T-helper 2 cell (primary cell): ENCODE measurements at places on chromosomes 7 and 10.

- DNase-seq, result no peak
Measured at GRCh38 chr7:51012569-51013217, 230.0 kb upstream of the GRB10 start.

DNA sequence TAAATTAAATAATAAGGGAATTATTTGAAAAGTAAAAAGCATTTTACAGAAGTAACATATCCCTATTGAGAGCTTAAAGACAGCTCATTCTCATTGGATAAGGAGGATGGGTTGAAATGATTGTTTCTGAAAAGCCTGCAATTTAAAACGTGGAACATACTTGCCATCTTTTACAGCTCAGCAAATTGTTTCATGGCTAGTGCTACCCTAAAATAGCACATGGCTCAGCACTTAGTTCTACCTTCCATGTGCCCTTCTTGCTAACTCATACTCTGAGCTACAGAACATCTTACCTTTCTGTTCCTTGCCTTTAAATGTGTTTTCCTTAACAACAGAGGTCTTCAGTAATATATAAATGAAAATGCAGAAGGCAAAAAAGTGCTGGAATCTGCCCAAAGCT lies 8.6 kb downstream of the SEMA3C start:
- DNase-seq, result no peak

- DNase-seq, result no peak
Measured at GRCh38 chr7:80785961-80786536, 132.8 kb downstream of the SEMA3C start.

GRCh38 chr7:114627231-114627630 lies 212.6 kb downstream of the FOXP2 start:
- DNase-seq, result no peak

- no peak for DNase-seq
Measured at GRCh38 chr7:149304006-149304405, 42.0 kb downstream of the ZNF783 start.

GRCh38 chr10:68086910-68087684 lies 12.0 kb upstream of the HERC4 start:
- no peak for DNase-seq

GRCh38 chr10:33005322-33006301 lies 47.6 kb upstream of the ITGB1 start:
- peak; percentile 34 for DNase-seq
